ENCODE measurements at places on chromosomes 16 and 17.

DNA sequence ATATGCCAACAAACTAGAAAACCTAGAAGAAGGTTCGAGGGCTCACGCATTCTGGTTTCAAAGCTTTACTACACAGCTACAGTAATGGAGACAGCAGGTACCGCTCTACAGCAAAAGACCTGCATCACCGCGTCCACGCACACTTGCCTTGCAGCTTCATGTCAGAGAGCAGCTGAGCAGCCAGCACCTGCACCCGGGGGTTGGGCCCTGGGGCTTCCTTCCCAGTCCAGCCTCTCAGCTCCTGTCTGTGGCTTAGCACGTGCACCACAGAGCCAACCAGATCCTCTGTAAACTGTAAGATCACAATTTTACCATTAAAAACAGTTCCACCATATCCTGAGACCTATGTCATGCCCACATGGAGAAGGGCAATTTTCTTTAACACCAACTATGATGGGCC lies 15.3 kb downstream of the MEAK7 start:
- DNase-seq = no peak

- no peak for DNase-seq
Measured at GRCh38 chr17:81537856-81538555, 9.8 kb downstream of the FSCN2 start.

GRCh38 chr17:55144518-55144917 lies 120.2 kb upstream of the HLF start:
- DNase-seq = no peak

GRCh38 chr17:57909551-57909950 lies 45.7 kb downstream of the CUEDC1 start:
- no peak for DNase-seq

DNA sequence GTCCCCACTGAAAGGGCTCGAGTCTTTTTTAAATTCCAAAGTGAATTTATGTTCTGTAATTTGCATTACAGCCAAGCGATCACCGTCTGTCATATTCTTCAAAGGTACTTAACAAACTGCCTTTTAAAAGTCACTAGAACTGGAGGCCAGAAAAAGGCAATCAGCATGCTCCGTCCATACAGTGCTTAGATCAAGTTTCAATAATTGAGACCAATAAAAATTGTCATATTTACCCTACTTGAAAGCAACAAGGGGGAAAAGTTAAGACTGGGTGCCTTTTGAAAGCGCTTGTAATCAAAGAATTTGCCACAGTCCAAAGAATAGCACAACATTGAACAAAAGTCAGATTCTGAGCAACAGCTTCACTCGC lies 9.0 kb upstream of the ZFHX3 start:
- DNase-seq = no peak
